Nephron progenitor cell (in vitro differentiated cells): ENCODE measurements at places on chromosomes 4 and X.

- no peak for DNase-seq
Observed at GRCh38 chrX:98299785-98300184, 1416.1 kb downstream of the RPA4 start.

- DNase-seq, result no peak
Observed at GRCh38 chr4:166363198-166363597, 490.2 kb downstream of the TLL1 start.

DNA sequence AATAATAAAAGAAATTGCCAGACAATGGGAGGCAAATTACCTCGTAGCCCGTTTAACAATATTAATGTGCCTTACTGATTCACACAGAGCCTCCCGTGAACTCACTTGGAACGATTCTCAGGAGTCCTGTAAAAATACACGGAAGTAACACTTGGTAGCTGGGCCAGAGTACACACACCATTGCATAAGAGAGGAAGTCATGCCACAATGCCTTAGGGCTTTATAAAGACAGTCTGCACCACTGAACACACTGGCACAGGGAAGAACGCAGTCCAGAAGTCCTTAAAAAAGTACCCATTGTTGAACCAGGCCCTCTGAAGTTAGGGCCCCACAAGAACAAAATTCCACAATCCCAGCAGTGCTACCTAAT, 15.1 kb downstream of the SLC2A9 start:
- no peak for DNase-seq

GRCh38 chr4:62797221-62797620, 1597.1 kb downstream of the ADGRL3 start:
- no peak for DNase-seq

- no peak for DNase-seq
Observed at GRCh38 chr4:183321079-183321478, 1.0 kb upstream of the CLDN22 start.

- no peak for DNase-seq
Observed at GRCh38 chrX:38045538-38046096, 39.3 kb downstream of the SYTL5 start.

GRCh38 chr4:8262637-8263322, 6.8 kb upstream of the HTRA3 start:
- DNase-seq, result peak; percentile 60

- DNase-seq, result no peak
Observed at GRCh38 chrX:9310616-9311015, 154.2 kb upstream of the TBL1X start.

GRCh38 chr4:200936-201335, 76.6 kb downstream of the ZNF718 start:
- DNase-seq, result no peak

GRCh38 chr4:26141911-26142638, 178.7 kb upstream of the RBPJ start:
- DNase-seq, result no peak

DNA sequence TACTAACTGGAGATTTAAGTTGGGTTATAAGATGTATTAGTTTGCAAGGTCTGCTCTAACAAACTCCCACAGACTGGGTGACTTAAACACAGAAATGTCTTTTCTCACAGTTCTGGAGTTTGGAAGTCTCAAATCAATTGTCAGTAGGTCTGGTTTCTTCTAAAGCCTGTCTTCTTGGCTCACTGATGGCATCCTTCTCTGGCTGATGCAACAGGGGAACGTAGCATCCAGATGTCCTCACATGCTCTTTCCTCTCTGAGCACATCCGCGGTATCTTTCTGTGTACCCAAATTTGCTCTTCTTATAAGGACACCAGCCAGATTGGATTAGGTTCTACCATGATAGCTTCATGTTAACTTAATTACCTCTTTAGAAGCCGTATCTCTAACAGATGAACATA, 63.2 kb upstream of the BMP3 start:
- no peak for DNase-seq

DNA sequence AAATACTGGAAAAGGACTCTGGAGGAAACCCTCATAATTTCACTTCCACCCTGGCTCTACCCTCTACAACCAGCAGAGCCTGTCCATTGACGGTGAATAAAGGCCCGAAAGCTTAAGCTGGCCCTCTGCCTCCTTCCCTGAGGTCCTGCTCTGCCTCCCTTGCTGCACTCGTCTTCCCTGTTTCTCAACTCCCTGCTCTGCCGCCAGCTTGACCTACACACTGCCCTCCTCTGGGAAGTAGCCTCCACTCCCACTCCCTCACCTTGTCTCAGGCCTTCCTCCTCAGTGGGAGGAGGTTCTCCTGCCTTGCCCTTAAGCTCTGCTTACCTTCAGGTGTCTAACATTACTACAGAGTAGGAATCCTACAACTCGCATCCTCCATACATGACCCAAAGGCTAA, 608.6 kb upstream of the NR3C2 start:
- no peak for DNase-seq

DNA sequence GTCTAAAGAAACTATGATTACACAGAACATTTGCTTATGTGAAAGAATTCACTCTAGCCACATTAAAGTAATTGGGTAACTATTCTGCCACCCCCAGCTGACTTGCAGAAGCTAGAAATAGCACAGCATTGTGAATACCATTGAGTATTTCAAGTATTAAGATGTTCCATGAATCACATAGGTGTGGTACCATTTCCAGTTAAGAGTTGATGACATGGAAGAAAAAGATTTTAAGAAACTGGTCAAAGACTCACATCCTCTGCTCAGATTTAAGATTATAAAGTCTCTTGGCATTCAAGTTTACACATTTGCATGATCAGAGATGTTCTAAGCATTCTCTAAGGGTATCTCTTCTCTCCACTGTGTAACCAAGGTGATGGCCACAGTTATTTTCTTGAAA, 287.5 kb downstream of the CAMK2D start:
- no peak for DNase-seq

- DNase-seq, result no peak
Observed at GRCh38 chr4:158255727-158256324, 45.5 kb downstream of the TMEM144 start.

DNA sequence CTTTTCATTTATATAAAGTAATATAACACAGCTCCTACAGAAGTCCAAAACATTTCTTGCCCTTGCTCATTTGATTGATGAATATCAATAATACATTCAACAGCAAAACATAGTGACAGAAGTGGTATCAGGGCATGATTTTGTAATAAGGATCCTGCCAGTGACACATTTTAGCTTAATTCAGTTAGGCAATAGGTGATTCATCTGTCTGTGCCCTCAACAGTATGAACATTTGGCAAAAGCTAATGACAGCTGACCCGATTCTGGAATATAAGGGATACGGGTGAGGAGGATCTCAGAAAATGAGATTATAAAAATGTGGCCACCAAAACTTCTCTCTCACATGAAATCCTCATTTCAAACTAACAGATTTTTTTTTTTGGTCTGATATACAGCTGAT, 294.0 kb downstream of the CAMK2D start:
- no peak for DNase-seq

DNA sequence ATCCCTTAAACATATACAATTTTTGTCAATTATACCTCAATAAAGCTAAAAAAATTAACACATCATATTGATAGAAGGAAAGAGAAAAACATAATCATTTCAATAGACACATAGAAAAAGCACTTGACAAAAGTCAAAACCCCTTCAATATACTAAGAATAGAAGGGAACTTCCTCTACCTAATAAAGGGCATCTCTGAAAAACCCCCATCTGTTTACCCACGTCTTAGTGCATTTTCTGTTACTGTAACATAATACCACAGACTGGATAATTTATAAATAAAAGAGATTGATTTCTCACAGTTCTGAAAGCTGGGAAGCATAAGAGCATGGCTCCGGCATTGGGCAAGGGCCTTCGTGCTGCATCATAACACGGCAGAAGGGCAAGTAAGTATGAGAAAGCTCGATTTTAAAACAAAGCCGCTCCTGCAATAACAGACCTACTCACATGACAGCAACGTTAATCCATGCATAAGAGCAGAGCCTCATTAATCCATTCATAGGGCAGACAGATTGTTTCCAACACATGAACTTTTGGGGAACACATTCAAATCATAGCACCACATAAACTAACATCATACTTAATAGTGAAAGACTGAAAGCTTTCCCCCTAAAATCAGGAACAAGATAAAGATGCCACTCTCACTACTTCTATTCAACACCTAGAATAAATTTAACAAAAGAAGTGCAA, 15.7 kb downstream of the STEEP1 start:
- DNase-seq, result no peak

DNA sequence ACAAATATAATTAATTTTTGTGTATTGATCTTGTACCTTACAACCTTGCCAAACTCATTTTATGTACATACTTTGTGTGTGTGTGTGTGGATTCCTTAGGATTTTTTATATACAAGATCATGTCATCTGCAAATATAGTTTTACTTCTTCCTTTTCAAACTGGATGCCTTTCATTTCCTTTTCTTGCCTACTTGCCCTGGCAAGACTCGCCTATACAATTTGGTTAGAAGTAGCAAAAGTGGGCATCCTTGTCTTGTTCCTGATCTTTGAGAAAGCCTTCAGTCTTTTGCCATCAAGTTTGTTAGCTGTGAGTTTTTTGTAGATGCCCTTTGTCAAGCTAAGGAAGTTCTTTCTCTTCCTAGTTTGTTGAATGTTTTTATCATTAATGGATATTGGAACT, 30.5 kb downstream of the RUFY3 start:
- no peak for DNase-seq

DNA sequence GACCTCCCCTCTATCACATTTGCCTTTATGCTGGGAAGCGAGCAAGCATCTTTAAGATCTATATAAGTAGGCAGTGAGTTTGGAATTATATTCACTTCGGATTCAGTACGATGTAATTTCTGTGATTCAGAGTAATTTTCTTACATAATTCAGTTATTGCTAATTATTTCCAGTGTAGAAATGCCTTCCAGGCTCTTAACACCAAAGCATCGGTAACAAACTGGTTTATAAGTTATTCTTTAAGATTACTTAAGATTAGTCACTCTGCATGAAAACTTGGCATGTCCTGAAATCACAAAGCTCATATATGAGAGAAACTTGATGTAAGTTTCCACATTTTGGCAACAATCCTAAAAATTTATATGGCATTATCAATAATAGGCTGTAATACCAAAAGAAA, 120.8 kb downstream of the ADAMTS3 start:
- DNase-seq, result no peak

GRCh38 chrX:66625525-66625924, 13.4 kb downstream of the EDA2R start:
- DNase-seq, result no peak

- no peak for DNase-seq
Observed at GRCh38 chr4:153668647-153669046, 15.4 kb upstream of the TLR2 start.

GRCh38 chr4:77074381-77074831, 1.4 kb downstream of the CCNI start:
- DNase-seq, result no peak

- no peak for DNase-seq
Observed at GRCh38 chr4:94032754-94033153, 174.9 kb upstream of the SMARCAD1 start.

DNA sequence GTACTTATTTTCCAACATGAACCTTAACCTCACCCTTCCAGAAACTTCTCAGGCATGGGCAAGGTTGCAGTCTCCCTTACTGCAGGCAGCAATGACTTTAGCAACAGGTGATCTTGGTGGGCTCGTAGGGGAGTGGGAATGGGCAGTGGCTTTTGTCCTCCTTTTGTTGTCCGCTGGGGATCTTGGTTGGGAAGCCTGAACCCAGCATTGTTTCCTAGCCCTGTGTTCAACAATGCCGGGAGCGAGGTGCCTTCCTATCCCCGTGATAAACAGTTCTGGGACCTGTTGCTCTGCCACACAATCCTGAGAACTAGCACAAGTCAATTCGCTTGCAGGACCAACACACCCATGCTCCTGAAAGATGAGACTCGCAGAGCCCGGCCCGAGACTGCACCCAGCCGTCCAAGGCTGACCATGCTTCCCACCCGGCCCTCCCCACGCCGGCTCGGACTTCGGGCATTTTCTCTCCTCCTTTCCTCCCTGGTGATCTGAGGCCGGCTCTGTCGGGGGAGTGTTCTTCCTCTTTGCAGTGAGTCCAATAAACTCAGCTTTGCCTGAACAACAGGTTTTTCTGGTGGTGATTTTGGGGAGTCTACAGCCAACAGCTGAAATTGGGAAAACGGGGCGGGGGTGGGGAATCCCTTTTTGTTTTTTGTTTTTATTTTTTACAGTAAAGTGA, 20.2 kb downstream of the IRAK1 start:
- no peak for DNase-seq

DNA sequence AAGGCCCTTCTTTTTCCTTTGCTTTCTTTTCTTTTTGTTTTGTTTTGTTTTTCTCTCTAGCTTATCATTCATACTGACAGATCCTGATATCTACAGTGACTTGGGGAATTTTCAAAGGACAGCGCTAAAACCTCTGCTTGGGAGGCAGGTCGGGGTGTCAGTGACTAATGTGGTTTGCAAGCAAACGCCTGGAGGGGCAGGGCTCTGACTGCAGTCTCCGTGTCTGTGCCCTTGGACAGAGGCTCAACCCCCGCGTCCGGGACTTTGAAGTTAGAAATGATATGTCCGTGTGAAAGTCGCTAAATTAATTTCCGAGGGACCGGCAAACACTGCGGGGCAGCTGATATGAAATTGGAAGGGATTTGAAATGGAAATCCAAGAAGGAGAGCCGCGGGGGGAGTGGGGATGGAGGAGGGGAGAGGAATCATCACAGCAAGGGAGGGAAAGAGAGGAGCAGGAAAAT, 312.4 kb downstream of the DHRSX start:
- peak; percentile 27 for DNase-seq

DNA sequence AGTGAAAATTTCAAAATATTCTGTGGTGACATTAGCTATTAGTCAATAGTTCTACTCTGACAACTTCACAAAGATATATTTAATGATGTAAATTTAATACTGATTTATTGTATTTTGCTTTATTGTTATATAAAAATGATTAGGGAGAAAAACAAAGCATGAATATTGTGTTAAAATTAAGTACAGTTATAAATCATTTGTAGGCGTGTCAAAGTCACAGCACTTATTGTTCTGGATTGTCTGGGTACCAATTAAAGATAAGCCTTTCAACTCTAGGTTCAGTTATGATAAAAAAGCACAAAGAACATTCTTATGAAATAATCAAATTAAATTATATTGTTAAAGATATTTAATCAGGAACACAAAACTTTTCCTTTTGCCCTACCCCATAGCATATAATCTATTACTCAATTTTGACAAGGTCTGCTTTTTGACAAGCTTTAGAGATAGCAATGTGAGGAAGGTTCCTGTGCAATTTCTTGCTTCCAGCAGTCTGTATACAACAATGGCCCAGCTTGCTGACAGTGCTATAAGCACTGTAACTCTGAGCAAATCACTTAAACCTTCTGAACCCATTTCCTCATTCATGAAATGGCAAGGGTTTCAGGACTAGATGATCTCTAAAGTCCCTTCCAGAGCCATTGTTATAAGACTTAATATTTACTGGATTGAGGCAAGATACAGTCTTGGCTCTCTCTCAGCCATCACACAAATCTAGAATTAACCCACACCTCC, 910.3 kb upstream of the LCORL start:
- no peak for DNase-seq

DNA sequence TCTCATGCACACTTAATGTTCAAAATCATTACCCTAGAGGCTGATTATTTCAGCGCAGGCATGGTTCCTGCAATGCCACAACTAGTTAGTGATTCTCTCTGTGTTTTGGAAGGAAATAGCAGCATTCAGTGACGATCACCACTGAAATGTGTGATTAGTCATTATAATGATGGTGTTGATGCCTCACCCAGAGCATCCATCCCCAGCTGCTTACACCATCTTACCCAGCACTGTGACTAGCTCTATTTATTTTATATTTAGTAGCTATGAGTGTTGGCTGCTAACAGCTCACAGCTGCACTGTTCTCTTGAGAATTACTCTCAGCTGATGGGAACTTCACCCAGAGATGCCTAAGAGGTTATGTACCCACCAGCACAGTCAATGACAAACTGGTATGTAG, 60.5 kb upstream of the TSPAN7 start:
- no peak for DNase-seq

- peak; percentile 20 for DNase-seq
Observed at GRCh38 chrX:51894697-51895336, 1.4 kb downstream of the MAGED1 start.
